ENCODE measurements at places on chromosomes 12 and 14.

DNA sequence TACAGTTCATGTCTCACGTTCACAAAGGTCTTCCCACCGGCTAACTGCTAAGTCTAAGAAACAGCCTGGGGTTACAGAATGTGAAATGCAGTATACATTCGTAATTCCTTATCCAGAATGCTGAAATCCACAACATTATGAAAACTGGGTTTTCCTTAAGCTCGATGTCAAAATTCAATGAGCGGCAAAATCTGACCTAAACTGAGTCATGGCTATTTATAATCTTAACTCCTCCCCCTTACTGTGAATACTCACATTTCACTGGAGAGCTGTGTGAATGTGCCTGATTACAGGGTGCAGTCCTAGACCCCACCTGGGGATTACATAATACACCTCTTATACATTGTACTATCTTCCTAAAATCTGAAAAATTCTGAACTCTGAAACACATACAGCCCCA lies 35.3 kb downstream of the STX2 start:
- no peak for DNase-seq

GRCh38 chr14:62097072-62097471 lies 334.9 kb downstream of the SNAPC1 start:
- DNase-seq: no peak

GRCh38 chr12:123743002-123743401 lies 19.1 kb upstream of the DNAH10 start:
- DNase-seq: no peak

- no peak for DNase-seq
Measured at GRCh38 chr12:19799216-19799615, 359.9 kb downstream of the AEBP2 start.

GRCh38 chr12:59023861-59024424 lies 103.6 kb upstream of the LRIG3 start:
- DNase-seq: no peak

- no peak for DNase-seq
Measured at GRCh38 chr12:48024735-48025134, 20.5 kb upstream of the COL2A1 start.

DNA sequence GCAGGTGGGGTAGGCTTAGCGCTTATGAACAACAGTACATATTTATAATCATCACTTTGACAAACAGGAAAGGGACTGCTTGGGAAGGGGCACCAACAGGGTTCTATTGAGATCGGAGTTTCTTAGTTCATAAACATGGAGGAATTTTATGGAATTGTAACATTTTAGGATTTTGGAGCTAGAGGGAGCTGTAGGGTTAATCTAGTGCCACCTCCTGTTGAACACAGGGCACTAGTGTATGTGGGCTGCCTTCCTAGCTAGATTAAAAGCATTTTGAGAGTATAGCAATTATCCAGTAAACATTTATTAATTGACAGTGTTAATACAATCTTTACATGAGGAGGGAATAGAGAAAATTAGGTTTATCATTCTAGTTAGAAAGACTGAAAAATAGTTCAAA lies 23.1 kb upstream of the TBC1D30 start:
- DNase-seq: no peak

- DNase-seq: no peak
Measured at GRCh38 chr14:91394105-91395081, 23.2 kb downstream of the CCDC88C start.

GRCh38 chr14:102608064-102608446 lies 15.6 kb downstream of the RCOR1 start:
- DNase-seq: no peak

- no peak for DNase-seq
Measured at GRCh38 chr14:69828354-69828753, 31.3 kb upstream of the SLC10A1 start.

DNA sequence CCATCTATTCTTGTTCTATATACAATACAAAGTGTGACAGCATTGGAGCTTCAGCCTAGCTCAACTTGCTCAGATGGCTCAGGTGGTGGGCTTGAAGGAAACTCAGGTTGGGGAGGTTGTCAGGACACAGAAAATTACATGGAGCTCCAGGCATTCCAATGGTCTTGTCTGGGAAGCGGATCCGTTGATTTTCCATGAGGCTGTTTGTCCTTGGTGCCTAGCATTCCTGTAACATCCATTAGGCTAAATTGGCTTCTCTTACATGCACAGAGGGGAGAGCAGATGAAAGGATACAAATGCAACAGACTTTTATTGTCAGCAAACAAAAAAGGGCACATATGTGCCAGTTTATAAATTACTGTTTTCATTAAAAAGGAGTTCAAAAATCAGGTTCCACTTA lies 75.5 kb upstream of the OTX2 start:
- DNase-seq: no peak

GRCh38 chr14:63134801-63135200 lies 69.4 kb upstream of the RHOJ start:
- peak; percentile 5 for DNase-seq

GRCh38 chr12:64826234-64826633 lies 1.8 kb downstream of the TBC1D30 start:
- peak; percentile 86 for DNase-seq

DNA sequence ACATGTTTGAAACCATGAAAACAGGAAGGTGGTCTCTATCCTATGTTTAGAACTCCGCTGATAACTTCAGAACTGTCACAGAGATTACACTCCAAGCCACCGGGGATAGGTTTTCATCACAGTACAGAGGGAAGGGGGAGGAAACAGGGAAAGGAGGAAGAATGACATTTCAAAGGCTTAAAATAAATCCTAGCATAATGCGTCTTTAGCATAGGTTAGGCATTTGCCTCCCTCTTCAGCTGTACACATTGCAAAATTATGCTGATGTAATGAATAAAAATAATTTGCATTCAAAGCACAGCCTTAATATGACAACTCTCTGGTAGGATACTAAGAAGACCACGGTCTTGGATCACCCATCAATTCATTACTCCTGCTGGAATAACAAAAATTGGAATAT lies 54.3 kb upstream of the PYGL start:
- no peak for DNase-seq

GRCh38 chr12:9340422-9341259 lies 132.4 kb upstream of the PZP start:
- DNase-seq: peak; percentile 50

DNA sequence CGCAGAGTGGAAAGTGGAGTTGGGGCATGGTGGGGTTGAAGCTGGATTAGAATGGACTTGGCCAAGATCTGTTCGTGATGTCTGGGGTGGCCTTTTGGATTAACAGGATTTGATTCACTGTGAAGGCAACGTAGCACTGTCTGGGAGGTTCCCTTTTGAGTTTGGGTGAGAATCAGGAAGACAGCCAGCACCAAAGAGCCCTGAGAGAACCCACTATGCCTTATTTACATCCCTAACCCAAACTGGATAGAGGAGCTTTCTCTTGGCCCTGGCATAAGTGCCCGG lies 269.6 kb downstream of the ZFP36L1 start:
- no peak for DNase-seq

DNA sequence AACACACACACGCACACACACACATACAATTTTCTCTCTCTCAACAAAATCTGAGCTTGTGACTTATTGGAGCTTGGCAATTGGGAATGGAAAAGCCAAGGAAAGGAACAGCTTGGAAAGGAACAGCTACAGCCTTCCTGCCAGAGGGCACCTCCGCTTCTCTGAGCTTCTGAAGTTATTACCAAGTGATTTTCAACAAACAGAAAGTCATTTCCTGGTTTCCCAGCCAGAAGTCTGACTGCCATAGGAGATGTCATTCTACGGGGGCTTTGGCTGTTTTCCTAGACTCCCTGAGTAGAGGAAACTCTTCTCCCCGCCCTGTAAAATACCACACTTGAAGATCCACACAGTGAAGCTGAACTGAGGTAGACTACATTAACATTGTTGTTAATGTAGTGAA lies 198.3 kb downstream of the CFAP54 start:
- DNase-seq: no peak

GRCh38 chr12:24595652-24596235 lies 353.2 kb downstream of the BCAT1 start:
- DNase-seq: no peak

DNA sequence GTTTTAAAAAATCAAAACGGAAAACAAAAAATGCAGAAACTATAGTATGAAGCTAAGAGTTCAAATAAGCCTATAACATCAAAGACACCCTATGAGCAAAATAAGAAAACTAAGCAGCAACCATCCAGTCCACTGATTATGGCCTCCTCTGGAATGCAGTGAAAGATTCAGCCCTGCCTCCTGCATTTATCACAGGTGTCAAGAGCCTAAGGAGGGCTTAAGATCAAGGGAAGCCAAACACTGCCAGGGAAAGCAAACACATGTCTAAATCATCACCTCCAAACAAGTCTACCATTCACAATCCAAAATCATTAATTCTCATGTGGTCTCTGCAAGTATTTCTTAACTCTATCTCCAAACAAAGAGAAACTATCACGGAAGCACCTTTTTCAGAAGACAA lies 28.4 kb downstream of the SARNP start:
- peak; percentile 51 for DNase-seq

DNA sequence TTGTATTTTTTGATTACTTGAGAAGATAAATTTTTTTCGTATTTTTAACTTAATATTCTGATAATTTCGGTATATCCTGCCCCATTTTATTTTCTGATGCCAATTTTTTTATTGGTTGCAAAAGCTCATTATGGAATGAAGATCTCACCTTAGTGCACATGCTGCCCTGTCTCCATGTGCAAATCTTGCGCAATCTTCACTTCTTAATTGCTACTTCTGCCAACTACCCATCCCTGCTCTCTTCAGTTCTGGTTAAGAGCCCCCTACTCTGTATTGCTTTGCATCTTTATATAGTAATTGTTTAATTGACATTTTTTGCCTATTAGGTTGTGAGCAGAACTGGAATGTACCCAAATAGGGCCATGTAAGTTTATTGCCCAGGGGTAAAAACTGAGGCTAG lies 20.5 kb upstream of the LRRK2 start:
- DNase-seq: no peak

- no peak for DNase-seq
Measured at GRCh38 chr12:21509768-21510167, 8.2 kb downstream of the GOLT1B start.

GRCh38 chr12:80625051-80625450 lies 82.4 kb upstream of the MYF6 start:
- no peak for DNase-seq

DNA sequence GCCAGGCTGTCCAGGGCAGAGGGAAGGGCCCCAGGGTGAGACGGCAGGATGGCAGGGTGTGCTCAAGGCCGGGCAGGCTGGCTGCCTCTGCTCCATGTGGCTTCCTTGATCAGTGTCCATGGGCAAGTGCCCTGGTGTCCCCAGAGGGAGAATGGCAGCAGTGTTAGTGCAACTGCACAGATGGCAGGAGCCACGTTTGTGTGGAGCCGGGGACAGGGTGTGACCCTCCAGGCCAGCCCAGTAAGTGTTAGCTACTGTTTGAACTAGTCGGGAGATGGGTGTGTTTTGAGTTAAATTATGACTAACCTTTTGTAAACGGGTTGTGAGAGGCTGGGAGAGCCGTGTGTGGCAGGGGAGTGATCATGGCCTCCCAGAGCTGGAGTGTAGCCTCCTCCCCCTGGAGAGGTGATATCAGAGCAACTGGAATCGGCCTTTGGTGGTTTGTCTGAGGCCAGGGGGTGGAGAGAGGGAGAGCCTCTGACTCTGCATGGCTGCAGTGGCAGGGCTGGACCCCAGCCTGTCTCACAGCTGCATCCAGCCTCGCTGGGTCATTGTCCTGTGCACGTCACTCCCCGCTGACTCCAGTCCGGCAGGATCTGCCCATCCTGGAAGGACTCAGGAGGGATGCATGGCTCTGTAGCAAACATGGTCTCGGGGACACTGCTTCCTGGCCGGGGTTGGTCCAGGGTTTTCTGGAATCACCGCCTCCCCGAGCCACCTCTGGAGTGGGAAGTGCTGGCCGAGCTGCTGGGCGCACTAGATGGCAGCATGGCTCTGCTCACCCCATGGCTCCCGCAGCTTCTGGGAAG lies 27.8 kb downstream of the AACS start:
- no peak for DNase-seq

DNA sequence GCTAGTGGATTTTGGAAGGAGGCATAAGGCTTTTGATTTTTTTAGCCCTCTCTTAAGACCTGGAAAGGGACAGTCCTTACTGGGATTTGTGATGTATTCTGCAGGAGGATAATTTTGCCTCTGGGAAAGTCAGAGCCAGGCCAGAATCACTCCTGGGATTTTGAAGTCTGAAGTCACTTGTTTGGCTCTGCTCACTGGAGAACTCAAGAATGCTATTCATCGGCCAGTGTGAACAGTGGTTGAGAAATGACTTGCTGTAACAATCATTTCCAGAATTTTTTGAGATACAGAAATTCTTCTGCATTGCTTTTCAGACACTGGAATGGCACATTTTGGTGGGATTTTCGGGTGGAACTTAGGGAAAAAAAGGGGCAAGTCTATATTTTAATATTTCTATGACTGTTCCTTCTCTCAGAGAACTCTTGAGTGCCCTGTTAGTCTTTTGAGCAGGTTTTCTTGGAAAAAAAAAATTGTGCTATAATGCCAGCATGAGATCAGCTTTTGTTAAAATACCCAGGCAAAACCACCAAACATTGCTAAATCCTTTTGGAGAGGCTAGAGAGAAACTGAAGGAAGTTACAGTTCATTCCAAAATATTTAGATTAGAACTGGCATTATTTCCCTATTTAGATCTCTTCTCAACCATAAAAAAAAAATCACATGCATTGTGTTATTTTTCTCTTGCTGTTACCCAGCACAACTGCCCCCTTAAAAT lies 26.1 kb upstream of the BHLHE41 start:
- DNase-seq: no peak

GRCh38 chr14:26765768-26766520 lies 168.1 kb upstream of the NOVA1 start:
- DNase-seq: peak; percentile 19

- no peak for DNase-seq
Measured at GRCh38 chr12:3220382-3221321, 143.5 kb downstream of the TSPAN9 start.

GRCh38 chr12:109779382-109779781 lies 53.8 kb downstream of the TRPV4 start:
- no peak for DNase-seq

DNA sequence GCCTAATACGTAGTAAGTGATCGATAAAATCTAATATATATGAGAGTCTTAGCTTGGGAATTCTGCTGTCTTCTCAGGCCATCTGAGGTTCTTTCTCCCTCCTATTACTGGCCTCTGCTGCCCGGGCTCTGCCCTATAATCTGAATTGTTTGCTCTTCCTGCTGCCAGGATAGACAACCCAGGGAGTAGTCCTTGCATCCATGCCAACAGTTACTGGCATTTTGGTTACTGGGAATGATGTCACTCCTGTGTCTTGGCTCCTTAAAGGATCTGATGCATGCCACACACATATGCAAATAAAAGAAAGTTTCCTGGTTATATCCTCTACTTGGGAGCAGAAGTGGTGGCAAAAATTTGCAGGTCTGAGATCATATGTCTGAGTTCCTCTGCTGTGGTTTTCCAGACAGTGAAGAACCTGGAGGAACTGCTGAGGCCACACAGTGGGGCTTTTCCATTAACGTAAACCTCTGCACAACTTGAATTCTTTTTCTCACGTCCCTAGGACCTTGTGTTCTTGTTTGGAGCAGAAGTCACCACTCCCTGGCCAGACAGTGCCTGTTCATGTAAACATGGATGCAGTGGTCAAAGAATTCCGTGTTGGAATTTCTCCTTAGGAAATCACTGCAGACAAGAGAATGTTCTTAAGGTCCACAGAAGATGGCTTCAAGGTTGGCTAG lies 320.6 kb upstream of the TBX3 start:
- no peak for DNase-seq

Measured in renal pelvis (tissue), 12 donors.